ENCODE measurements at places on chromosomes 13 and 19.

GRCh38 chr13:50757008-50757407 is 86.5 kb downstream of the DLEU7 start:
- no peak for DNase-seq

- no peak for DNase-seq
Measured at GRCh38 chr13:113231306-113232207, 22.1 kb downstream of the CUL4A start.

DNA sequence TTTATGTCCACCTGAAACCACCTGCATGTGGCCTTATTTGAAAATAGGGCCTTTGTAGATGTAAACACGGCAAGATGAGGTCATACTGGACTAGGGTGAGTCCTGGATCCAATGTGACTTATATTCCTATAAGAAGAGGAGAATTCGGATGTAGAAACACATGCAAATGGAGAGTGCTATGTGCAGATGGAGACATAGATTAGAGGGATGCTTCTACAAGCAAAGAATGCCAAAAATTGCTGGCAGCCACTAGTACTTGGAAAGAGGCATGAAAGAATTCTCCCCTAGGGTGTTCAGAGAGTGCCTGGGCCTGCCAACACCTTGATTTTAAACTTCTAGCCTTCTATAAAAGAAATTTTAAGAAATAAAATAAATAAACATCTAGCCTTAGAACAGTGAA is 226.1 kb downstream of the RFC3 start:
- DNase-seq: no peak

GRCh38 chr19:47863514-47863936 is 4.5 kb downstream of the TPRX2 start:
- peak; percentile 93 for DNase-seq

- no peak for DNase-seq
Measured at GRCh38 chr13:32284927-32285632, 30.1 kb downstream of the ZAR1L start.

DNA sequence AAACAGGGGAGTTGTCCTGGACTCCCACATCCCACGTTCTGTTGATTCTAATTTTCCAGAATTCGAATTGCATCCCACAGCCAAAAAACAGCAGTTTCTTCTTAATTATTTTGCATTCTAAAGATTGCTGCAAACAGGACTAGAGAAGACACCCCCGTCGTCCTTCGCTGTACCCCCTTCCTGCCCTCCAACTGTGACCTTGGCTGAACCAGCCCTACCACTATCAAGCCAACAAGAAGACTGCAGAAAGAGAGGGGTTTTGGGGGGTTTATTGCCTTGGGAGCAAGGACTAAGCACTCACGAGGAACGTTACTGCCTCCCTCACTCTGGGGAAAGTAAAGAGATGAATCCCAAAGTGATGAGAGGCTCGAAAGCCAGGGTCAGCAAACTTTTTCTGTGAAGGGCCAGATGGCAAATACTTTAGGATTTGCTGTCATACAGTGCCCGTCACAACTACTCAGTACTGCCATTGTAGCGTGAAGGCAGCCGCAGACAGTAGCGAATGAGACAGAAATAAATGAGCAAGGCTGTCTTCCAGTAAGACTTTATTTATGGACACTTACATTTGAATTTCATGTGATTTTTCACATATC is 32.5 kb upstream of the KATNAL1 start:
- peak; percentile 82 for DNase-seq

DNA sequence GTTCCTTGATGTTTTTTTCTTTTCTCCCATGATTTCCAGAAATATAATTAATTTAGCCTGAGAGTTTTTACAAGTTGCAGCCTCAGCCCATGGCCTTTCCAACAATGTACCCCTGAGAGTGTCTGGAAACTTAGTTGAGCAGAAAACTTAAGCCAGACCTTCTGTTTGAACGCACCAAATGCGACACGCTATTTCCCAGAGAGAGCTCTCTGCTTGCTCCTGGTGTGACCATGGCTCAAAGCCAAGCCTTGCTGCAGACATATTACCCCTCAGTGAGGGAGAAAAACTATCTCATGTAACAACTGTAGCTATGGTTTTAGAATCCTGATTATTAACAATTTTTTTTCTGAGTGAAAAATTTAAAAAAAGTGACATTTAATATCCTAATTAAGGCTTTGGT is 1204.5 kb upstream of the SLC10A2 start:
- no peak for DNase-seq

GRCh38 chr13:44312834-44313551 is 60.6 kb upstream of the SERP2 start:
- no peak for DNase-seq

DNA sequence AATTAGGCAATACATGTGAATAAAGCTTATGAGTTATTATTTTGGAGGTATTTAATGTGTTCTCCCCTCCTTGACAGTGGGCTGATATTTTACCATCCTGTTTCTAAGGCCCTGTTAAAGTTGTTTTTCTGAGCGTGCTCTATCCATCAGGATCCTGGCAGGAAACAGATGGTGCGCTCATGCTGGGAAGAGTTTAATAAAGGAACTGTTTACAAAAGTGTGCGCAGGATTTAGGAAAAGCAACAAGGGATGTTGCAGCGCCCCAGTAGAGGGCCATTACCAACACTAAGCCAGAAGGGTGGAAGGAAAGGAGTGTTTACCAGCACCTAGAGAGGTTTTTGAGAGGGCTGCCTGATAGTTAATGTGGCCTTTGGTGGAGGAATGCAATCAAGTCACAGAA is 374.5 kb downstream of the KCNRG start:
- peak; percentile 87 for DNase-seq

DNA sequence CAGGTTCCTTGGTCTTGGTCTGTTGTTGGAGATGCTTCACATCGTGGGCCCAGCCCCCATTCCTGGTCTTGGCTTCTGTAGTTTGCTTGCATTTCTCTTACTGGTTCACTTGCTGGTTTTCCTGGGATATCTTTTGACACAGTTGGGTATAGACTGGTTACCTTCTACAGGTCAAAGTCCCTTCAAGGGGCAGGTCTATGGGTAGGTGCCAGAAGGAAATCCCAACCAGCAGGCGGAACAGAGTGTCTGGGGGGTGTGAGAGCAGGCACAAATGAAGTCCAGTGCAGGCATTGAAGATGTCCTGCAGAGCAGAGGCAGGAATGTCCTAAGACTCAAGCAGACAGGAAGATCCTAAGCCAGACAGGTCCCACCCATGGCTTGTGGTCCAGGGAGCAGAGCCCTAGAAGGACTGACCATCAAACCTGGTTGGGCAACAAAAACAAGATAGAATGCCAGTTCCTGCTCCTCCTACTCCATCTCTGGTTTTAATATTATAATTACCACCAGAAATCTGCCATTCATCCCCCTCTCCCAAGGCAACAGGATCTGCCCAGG is 17.7 kb upstream of the WASF3 start:
- DNase-seq: peak; percentile 95

- no peak for DNase-seq
Measured at GRCh38 chr13:51902776-51903175, 41.0 kb downstream of the CCDC70 start.

- DNase-seq: peak; percentile 4
Measured at GRCh38 chr13:109243311-109243951, 543.0 kb downstream of the IRS2 start.

- DNase-seq: no peak
Measured at GRCh38 chr19:1882089-1882785, 3.1 kb downstream of the ABHD17A start.

GRCh38 chr13:51576754-51577153 is 7.5 kb upstream of the WDFY2 start:
- no peak for DNase-seq

- DNase-seq: no peak
Measured at GRCh38 chr13:35378939-35379338, 97.5 kb downstream of the MAB21L1 start.

- no peak for DNase-seq
Measured at GRCh38 chr13:113897161-113897560, 33.3 kb upstream of the GAS6 start.

DNA sequence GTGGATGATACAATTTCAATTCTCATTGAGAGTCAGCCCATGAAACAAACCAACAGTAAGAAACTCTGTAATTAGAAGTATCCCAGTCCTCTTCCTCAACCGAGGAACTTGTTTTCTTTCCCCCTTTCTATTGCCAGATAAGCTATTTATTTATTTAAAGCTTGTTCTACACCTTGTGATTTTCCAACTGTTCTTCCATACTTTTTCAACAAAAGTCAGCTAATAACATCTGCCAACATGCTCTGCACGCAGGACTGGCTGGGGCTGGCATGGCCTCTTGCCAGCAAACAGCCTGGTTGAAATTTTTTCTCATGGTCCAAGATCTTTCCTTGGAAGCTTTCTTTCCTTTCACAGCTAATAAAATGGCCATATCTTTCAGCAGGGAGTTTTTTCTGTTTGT is 2.9 kb upstream of the IRS2 start:
- DNase-seq: peak; percentile 45

DNA sequence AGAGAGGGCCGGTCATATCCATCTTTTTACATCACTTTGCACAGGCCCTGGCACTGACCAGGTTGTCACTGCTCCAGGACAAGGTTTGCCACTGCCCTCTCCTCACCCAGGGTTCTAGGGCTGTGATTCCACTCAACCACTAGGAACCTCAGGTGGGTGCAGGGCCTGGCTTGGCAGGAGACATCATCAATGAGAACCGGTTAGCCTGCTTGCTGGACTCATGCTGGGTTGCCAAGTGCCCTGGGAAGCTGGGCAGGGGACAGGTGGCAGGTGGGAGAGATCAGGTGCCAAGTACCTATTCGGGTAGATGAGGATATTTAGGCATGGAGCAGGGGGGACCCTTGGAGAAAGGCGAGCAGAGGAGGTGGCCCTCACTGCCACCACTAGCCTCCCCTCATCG is 4.2 kb upstream of the CERS4 start:
- no peak for DNase-seq

DNA sequence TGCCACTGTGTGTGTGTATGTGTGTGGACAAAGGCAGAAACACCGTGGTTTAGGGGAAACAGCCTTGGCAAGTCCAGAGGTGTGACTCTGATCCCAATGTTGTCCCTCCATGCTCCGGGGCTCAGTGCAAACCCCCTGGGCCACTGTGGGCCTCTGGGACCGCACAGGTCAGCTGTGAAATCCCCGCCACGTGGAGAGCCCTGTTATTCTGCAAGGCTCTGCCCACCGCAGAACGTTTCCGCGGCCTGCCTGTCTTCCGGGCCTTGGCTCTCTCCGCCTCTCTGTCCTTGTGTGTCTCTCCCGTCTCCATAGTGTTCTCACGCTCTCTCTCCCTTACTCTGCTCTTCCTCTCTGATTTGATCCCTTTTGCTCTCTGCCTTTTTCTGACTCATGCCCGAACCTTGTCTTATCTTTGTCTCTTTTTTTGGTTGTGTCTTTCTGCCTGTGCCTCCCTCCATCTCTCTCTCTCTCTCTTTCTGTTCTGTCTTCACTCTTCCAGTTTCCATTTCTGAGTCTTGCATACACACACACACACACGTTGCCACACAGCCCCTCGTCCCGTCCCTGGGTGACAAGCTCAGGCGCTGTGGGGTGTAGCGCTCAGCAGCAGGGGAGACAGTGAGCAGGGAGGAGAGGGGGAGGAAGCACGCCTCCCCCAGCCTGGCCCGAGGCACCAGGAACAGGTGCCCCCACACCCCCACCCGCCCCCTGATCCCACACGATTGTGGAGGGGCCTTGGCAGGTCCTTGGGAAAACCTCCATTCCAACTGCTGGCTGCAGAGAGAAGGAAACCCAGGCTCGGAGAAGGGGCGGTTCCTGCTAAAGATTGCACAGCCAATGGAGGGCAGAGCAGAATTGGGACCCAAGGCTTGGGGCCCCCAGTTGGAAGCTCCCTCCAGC is 3.0 kb downstream of the TTYH1 start:
- DNase-seq: no peak

GRCh38 chr13:43111559-43112400 is 88.4 kb downstream of the DNAJC15 start:
- DNase-seq: no peak

DNA sequence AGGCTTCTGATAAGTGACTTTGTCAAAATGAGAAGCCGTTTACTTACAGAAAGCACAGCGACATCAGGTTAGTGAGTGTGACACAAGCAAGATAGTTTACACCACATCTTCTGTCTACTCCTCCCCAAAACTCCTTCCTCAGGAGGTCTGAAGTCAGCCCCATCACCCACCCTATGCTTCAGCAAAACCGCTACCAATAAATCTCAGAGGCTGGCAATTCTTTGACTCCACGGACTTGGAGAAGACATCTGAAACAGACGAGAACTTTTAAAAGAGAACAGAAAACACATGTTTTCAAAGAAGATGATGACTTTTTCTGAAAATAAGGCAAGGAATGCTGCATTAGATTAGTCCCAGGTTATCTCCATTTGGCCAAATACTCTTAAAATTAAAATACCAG is 261.1 kb downstream of the TBC1D4 start:
- DNase-seq: no peak

DNA sequence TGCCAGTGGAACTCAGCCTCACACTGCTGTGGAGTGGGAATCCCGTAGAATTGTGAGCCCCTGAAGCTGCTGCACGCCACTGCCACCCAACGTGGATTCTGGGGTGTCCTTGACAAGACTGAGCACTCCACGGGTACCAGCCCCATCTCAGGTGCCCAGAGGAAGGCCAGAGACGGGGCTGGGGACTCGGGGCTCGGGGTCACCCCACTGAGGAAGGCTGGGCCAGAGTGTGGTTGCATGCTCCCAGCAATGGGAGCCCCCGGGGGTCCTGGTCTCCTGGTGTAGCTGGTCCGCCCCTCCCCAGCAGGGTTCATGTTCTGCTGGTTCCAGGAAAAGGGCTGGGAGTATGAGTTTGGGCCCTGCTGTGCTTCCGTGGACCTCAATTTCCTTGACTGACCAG is 15.2 kb downstream of the DAPK3 start:
- DNase-seq: no peak

DNA sequence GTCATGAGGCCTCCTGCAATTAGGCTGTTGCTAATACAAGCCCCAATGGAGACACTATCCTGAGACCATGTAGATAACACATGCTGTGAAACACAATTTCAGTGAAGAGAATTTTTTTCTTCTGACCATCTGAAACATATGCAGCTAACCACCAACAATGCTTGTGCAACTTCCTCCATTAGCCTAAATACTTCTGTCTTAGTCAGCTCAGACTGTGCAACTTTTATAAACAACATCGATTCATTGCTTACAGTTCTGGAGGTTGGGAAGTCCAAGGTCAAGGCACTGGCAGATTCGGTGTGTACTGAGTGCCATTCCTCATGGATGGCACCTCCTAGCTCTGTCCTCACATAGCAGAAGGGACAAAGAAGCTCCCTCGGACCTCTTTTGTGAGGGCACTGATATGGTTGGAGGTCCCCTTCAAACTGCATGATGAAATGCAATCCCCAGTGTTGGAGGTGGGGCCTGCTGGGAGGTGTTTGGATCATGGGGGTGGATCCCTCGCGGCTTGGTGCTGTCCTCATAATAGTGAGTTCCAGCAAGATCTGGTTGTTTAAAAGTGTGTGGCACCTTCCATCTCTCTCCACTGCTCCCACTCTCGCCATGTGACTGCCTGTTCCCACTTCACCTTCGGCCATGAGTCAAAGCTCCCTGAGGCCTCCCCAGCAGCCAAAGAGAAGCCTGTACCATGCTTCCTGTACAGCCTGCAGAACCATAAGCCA is 27.7 kb downstream of the STK24 start:
- no peak for DNase-seq

GRCh38 chr13:95914991-95915501 is 138.2 kb downstream of the UGGT2 start:
- no peak for DNase-seq

Data from NCI-H524 (cell line).